NCI-H1436 treated with DMSO at 0.1 percent for 48 hours (cell line): ENCODE measurements at places on chromosomes 3 and 15.

GRCh38 chr3:155407971-155408370, 114.5 kb upstream of the STRIT1 start:
- no peak for DNase-seq

DNA sequence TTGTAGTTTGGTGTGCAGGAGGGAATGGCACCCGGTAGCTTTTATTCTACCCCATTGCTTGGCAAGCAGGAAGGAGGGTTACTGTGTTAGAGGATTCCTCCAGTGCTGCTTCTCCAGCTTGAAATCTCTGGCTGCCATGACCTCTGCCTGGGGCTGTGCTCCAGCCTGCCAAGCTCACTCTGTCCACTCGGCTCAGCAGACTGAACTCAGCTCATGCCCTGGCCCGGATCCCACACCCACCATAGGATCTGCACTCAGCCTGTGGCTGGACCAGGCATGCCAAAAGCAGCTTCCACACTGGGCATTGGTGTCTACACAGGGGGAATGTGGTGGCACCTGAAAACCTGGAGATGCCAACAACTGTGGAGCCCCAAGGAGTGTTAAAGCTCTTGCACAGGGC, 26.3 kb downstream of the CLDN16 start:
- DNase-seq: no peak

GRCh38 chr3:58839187-58839586, 172.6 kb upstream of the FAM3D start:
- DNase-seq: no peak

- DNase-seq: no peak
Measured at GRCh38 chr3:135127946-135128470, 332.9 kb downstream of the EPHB1 start.

- no peak for DNase-seq
Measured at GRCh38 chr3:5017925-5018531, 38.8 kb downstream of the BHLHE40 start.

DNA sequence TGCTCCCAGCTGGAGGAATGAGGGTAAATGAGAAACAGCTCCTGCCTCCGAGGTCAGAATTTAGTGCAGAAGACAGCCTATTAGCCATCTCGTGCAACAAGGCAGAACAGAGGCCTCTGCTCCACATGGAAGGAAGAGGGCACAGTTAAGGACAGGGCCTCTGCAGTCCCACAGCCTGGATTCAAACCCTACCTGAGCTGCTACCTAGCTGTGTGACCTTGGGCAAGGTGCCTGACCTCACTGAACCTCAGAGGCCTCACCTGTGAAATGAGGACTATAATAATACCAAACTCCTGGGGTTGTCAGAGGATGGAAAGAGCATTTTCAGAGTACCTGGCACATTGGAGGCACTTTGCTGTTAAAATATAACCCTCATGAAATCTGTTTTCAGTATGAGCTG, 285.7 kb upstream of the CTNNB1 start:
- no peak for DNase-seq

DNA sequence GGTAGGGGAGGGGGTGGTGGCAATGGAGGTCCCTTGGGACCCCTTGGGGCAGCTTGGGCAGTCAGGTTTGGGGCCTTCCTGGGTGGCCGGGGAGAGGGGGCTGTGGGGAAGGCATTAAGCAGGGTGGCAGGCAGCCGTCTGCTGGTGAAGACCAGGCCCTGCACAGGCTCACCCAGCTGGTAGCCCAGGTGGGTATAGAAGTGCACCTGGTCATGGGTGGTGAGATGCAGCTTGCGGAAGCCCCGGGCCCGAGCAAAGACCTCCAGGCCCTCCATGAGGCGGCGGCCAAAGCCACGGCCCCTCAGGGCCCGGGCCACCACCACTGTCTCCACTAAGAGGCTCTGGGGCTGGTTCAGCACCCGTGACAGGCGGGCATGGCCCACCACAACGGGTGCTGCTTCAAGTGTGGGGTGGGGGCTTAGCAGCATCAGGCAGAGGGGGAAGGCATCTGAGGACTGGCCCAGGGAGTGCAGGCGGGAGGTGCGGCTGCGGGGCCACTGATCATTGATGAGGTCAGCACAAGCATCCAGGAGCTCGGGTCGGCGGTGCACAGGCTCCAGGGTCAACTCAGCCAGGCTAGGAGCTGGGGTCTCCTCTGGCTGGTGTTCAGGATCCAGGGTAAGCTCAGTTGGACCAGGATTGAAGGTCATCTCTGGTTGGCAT, 2.4 kb downstream of the HYAL3 start:
- no peak for DNase-seq

- no peak for DNase-seq
Measured at GRCh38 chr3:55017876-55018275, 90.0 kb upstream of the LRTM1 start.

DNA sequence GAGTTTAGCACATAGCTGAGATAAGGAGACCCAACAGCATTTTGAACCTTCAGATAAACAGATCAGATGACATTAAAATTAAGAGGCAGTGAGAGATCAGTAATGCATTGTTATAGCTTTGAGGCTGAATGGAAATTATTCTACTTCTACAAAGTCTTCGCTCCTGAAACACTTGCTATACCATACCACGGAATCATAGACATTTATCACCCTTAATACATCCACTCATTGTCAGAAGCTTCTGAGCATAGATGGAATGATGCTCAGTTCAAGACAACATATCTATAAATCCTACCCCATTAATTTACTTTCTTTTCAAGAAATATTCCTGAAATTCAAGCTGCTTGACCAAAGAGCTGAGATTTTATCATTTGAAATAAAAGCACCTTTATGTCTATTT, 266.7 kb downstream of the C3orf38 start:
- DNase-seq: no peak

DNA sequence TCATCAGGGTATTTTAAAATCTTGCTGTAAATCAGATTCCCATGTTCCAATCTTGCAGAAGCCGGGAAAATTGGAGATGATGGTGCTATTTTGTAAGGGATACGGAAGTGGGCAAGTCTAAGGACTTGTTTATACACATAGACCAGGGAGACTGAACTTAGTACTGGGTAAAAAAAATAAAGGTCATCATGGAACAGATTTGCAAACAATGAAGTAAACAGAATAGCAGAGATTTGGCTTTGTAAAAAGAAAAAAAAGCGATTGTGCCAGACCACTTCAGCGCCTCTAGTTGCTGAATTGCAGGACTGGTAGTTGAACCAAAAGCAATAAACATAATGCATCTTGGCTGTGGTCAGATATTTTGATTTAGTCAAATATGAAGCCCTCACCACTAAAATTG, 229.1 kb downstream of the TP63 start:
- no peak for DNase-seq

GRCh38 chr3:100777271-100777670, 68.0 kb downstream of the TFG start:
- no peak for DNase-seq

GRCh38 chr15:39502611-39503195, 78.2 kb upstream of the THBS1 start:
- no peak for DNase-seq

- no peak for DNase-seq
Measured at GRCh38 chr15:56242576-56243162, 1.0 kb downstream of the RFX7 start.

DNA sequence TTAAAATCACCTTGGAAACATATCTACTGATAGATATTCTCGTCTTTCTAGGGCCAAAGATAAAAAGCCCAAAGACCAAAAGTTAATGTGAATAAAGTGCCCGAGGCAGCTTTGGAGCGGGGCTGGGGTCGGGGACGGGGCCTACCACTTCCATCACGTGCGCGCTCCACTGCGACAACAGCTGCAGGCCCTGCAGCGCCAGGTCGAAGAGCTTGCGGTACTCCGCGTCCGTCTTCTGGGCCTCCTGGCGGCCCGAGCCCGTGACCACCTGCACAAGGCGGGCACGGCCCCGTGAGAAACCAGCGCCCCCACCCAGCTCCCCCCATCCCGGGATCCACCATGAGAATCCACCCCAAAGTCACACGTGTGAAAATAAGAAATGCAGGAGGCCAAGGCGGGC, 52.4 kb downstream of the CYFIP1 start:
- no peak for DNase-seq

DNA sequence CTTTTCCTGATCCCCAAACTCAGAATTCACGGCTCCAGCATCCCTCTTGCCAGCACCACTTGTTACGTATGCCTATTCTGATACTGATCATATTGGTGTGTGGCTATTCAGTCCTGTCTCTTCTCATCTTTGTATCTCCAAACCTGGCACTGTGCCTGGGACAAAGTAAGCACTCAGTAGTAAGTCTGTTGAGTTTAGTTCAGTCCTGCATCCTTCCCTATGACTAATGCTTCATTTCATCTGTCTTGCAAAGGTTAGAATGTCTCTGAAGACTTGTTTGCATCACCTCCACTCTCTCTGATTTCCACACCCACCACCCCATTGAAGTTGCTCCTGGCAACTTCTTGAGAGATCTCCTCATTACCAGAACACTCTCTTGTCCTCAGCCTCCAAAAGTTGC, 80.3 kb downstream of the HMG20A start:
- no peak for DNase-seq

- no peak for DNase-seq
Measured at GRCh38 chr3:75220932-75221331, 443.2 kb upstream of the FRG2C start.

DNA sequence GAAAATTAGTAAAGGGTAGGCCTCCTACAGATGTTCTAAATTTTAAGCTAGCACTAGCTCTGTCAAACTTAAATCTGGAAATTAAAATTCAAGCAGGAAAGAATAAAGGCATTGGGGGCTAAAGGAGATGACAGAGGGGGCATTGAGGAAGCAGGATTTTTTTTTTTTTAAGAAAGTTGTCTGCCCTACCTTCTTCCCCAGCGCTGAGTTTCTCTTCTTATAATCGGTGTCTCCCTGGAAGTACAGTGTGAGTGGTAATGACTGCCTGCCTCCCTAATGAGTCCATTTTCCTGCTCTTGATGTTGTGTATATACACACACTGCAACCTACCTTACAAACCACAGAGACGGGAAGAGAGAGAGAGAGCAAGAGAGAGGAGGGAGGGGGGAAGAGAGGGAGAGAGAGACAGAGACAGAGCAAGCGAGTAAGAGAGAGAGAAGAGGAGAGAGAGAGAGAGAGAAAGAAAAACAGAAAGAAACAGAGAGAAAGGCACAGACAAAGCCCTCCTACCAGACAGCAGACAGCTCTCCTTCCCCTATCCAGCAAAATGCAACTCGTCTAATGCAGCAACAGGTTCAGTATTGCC, 47.0 kb downstream of the ZBTB20 start:
- peak; percentile 93 for DNase-seq

- DNase-seq: no peak
Measured at GRCh38 chr15:61226361-61227256, 2.5 kb downstream of the RORA start.

GRCh38 chr3:195441476-195441991, 1.3 kb downstream of the ACAP2 start:
- no peak for DNase-seq

DNA sequence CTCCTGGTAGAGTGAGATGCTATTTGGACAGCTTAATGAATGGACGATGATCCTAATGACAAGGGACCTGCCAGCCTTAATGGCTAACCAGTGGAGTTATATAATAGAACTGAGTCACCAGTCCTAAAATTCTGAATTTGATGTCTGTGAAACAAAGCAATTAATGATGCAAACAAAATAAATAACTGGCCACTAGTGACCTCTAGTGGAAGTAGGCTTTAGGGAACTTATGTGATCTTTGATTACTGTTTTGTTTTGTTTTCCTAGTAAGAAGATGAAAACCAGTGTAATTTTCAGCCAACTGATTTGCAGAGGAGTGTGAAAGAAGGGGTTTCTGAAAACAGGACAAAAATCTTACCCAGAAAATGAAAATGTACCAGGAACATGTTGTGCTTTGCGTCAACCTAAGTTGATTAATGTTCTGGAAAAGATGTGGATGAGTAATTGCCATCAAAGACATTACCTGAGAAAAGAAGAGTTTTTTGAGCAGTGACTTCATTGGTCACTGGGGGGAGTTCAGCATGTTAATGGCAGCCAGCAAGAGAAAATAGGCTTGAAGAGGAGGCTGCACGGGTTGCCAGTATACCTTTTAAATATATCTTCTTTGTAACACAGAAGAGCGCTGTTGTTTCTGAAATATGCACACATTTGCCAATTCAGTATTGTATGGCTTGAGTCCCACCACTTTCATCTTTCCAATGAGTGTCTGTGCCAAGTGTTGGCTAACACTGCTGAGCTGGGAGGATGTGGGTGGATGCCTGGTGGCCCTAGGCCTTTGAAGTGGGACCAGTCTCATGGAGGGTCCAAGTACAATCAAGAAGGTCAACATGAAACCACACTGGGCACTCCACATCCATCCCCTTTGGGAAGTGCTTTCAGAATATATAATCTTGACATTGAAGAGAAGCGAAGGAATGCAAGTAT, 9.3 kb downstream of the VEPH1 start:
- peak; percentile 1 for DNase-seq

DNA sequence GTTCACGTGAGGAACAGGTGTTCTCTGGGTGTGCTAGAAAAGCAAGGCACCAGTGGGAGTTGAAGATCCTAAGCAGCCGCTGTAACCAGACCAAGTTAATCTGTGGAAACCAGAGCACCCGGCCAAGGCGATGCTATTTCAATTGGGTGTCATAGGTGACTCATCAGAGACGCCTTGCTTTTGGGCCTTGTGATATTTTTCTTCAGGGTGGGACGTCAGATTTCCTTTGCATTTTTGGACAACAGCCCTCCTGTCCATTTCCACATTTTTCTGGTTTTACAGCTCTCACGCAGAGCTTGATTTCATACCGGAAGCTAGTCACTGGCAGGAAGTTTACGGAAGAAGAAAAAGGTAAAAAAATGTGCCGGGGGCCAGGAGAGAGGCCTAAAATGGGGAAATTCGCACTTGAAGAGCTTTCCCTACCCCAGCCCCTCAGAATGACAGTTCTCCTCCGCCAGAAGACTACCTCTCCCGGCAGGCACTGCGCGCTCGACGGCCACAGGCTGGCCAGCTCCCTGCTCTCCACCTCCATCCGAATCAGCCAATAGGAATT, 471 bp upstream of the KBTBD8 start:
- no peak for DNase-seq

DNA sequence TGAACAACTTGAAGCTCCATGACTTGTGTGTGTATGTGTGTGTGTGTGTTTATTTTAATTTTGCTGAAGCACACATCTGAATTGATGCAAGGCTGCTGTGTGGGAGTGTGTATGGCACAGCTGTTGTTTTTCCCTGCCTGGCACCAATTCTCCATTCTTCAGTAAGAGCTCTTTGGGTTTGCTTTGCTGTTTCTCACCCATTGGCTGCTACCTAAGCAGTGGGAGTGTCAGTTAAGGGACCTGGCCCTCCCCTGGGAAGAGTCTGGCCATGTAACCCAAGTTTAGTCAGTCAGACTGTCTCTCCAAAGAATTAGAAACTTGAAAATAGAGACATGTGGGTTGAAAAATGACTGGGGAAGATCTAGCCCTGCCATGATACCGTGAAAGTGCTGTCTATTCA, 126.2 kb upstream of the SYNPR start:
- no peak for DNase-seq

GRCh38 chr3:7700539-7700938, 801.1 kb upstream of the LMCD1 start:
- no peak for DNase-seq

DNA sequence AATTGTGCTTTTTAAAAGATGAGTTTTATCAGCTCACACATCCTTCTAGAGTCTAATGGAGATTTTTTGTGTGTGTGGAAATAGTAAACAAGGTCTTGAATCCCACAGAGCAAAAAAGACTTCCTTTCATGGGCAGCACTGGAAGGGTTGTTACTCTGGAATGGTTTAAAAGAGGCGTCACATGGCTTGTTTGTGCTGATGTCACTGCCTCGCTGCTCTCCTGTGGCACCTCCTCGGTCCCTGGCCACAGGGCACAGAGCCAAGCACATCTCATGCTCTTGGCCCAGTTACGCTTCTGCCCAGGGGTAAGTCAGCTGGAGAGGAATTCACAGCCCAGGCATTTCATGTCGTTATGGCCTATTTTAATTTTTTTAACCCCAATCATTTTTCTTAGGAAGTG, 53.2 kb downstream of the PGPEP1L start:
- no peak for DNase-seq

GRCh38 chr15:99105514-99106341, 848 bp downstream of the SYNM start:
- no peak for DNase-seq
